ENCODE measurements at places on chromosomes 11 and 22. TPM values are rescaled to one million over a fixed set of nuclear protein-coding genes. Genes with fewer than 3 reads are reported as not detected.

OR52H1 gene
- total RNA-seq, result not detected

GRCh38 chr22:19383292-19383691, 48.2 kb downstream of the HIRA start:
- DNase-seq, result no peak
- H3K27me3 ChIP-seq, result no peaks in the 10 kb centered on the region
- peaks cover 59% of the 10 kb centered on the region for H3K36me3 ChIP-seq
- H3K4me1 ChIP-seq, result no peaks in the 10 kb centered on the region

- DNase-seq, result no peak
- H3K4me1 ChIP-seq, result peaks cover 20% of the 10 kb centered on the region
- no peaks in the 10 kb centered on the region for H3K27me3 ChIP-seq
- H3K36me3 ChIP-seq, result no peaks in the 10 kb centered on the region
These were observed 369.4 kb downstream of the DDX10 start for GRCh38 chr11:109034339-109034696.

DNA sequence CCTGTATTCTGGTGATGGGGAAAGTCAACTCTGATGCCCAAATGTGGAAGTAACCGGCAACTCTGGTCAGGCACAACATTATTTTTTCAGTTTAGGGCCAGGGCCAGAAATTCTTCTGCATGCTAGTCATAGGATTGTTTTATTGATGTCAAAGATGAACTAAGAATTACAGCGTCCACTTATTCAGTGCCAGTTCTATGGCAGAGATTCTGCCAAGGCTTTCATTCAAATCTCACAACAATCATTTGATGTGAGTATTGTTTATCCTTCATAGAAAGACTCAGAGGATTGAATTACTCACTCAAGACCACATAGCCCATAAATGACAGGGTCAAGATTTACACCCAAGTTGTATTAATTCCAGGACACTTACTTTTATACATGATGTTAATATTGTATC, 87.7 kb downstream of the TMPRSS5 start:
- H3K27me3 ChIP-seq, result 0 out of 2 replicates have a peak, but pooled peaks cover 3% of the 10 kb centered on the region
- H3K4me1 ChIP-seq, result peaks cover 4% of the 10 kb centered on the region
- H3K36me3 ChIP-seq, result peaks cover 15% of the 10 kb centered on the region
- H3K27ac ChIP-seq, result no peak overlapping the region

- H3K27ac ChIP-seq, result no peak overlapping the region
- H3K27me3 ChIP-seq, result no peaks in the 10 kb centered on the region
- H3K4me1 ChIP-seq, result peaks cover 37% of the 10 kb centered on the region
- no peak overlapping the region for H3K4me3 ChIP-seq
- no peak for DNase-seq
These were observed 23.5 kb downstream of the WEE1 start for GRCh38 chr11:9596926-9597464.

- H3K4me3 ChIP-seq, result no peak overlapping the region
- H3K4me1 ChIP-seq, result peaks cover 6% of the 10 kb centered on the region
- H3K27ac ChIP-seq, result no peak overlapping the region
- H3K27me3 ChIP-seq, result peaks cover 12% of the 10 kb centered on the region
- DNase-seq, result no peak
- peaks cover 13% of the 10 kb centered on the region for H3K36me3 ChIP-seq
These were observed 10.3 kb downstream of the SYT13 start for GRCh38 chr11:45275828-45276227.

GRCh38 chr22:28989484-28989883, 72.1 kb downstream of the C22orf31 start:
- peak overlapping the region; percentile 55 for H3K4me3 ChIP-seq
- H3K27ac ChIP-seq, result peak overlapping the region; percentile 98
- no peaks in the 10 kb centered on the region for H3K27me3 ChIP-seq
- no peak for DNase-seq
